ENCODE measurements at places on chromosomes 3 and 15. TPM values are rescaled to one million over a fixed set of nuclear protein-coding genes. Genes with fewer than 3 reads are reported as not detected.

GRCh38 chr3:70703305-70704102 lies 391.1 kb upstream of the MDFIC2 start:
- DNase-seq, result peak; percentile 26

GRCh38 chr3:139427283-139428060 lies 38.0 kb upstream of the COPB2 start:
- peak; percentile 63 for DNase-seq

DNA sequence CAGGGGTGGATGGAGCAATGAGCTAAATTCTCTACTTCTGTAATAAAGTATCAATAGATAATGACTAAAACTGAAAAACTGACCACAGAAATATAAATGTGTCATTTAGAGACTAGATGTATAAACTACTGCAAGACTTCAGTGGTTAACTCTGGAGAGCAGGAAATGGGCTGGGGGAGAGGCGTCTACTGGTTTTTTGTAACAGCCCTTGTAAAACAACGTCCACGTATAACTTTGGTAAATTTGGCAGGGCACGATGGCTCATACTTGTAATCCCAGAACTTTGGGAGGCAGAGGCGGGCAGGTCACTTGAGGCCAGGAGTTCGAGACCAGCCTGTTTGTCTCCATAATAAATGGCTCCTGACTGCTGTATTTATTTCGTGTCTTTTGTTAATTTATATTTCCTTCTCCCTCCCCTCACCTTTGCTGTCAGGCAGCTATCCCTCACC lies 12.5 kb downstream of the RAB27A start:
- no peak for DNase-seq

- no peak for DNase-seq
Observed at GRCh38 chr3:31710123-31710803, 177.5 kb downstream of the STT3B start.

DNA sequence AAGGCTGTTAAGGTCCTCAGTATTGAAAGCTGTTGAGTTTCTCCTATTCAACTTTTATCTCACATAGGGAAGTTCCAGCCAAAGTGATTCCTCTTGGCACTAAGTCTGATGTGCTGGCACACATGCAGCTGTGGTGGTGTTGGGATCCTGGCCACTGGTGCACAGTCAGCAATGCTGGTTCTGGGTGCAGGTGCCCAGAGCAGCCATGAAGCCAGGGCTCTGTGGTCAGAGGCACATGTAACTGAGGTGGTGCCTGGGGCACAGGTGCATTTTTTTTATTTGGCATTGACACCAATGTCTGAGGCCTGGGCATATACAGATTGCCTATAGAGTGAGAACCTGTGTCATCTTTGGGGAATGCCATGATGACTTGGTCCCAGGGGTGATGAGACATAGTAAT lies 271.4 kb downstream of the POLQ start:
- no peak for DNase-seq

DNA sequence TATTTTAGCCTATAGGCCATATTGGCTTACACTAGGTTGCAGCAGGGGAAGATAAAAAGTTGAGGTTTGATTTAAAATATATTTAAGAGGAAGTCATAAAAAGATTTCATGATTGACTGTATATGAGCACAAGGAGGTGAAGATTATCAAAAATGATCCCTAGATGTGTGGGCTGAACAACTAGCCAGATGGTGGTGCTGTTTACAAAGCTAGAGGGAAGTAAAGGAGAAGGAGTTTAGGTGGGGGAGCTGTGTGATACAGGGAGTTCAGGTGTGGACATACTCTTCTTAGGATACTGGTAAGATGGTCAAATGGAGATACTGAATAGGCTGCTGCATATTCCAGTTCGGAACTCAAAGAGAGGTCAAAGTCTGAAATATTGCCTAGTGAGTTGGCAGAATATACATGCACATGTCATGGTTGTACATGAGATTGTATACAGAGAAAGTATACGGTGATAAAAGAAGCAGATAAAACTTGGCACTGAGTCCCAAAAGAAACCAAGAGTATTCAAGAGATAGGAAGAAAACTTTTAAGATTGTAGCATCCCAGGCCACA lies 727.8 kb downstream of the NLGN1 start:
- no peak for DNase-seq

DNA sequence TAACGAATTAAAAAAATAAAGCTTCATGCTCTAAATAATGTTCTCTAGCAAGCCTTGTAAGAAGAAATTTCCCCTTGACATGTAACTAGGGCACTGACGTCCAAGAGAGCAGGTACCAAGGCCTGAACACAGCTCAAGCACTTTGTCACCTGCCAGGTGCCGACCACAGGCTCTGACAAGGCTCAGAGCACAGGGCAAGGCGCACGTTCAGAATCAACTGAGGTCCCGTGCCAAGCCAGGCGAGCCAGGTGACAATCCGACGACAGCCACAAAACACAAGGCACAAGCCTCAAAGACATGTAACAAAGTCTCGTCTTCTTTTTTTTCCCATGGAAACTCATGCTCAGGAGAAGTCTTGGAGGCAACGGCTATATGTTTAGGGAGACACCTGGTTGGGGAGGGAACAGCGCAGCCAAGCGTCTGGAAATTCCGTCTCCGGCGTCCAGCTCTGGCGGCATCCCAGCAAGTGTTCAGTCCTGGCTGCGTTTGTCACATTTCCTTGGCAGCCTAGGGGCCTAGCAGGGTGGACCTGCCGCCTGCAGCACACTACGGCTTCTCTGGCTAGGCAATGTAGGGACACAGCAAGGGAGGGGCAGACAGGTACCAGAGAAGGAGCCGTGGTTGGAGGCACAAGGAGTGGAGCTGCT lies 76.7 kb downstream of the ADAMTS17 start:
- DNase-seq, result no peak

GRCh38 chr3:30764891-30765290 lies 129.6 kb downstream of the GADL1 start:
- no peak for DNase-seq

DNA sequence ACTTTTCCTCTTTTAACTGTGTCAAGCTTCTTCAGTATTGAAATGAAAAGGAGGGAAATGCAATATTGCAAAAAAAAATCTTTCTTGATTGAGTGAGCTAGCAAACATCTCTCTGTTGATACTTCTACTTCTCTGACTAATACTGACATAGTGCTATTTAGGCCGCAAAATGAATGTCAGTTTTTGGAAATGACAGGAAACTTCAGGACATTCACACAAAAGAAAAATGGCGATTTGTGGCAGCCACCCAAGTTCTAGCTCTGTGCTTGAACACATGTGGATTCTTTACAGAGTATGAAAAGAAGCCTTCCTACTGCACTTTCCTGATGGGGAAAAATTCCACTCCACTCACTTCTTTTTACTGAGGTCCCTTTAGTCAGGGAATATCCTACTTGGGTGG lies 486.8 kb upstream of the ALCAM start:
- DNase-seq, result no peak

GRCh38 chr3:4888913-4889846 lies 90.1 kb upstream of the BHLHE40 start:
- DNase-seq, result no peak

GRCh38 chr15:90860942-90861675 lies 7.3 kb upstream of the FURIN start:
- DNase-seq, result no peak

GRCh38 chr3:102410616-102411015 lies 24.2 kb upstream of the ZPLD1 start:
- no peak for DNase-seq

GRCh38 chr15:69417581-69417980 lies 3.4 kb downstream of the KIF23 start:
- no peak for DNase-seq

GRCh38 chr3:35659768-35660167 lies 20.4 kb downstream of the ARPP21 start:
- no peak for DNase-seq

DNA sequence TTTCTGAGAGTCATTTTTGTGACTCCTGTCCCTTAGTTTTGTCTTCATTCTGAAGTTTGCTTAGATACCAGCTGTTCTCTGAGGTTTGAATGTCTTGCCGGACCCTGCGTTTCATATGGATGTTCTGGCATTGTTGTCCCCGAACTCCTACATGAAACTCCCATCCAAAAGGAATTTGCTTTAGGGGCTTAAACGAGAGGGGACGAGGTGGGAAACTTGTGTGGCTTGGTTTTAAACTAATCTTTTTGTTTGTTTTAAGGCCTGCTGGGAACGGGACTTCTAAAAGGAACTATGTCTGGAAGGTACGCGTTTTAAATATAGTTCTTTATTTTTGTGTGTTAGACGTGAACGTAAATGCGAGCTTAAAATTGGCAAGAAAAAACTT lies 679 bp downstream of the RPL35A start:
- DNase-seq, result no peak

SCN11A gene
- 11.8 TPM for total RNA-seq

HCLS1 gene
- total RNA-seq, result 11.6 TPM

GABRR3 gene
- total RNA-seq, result 0.11 TPM

PDZRN3 gene
- 61.6 TPM for total RNA-seq

LSM3 gene
- 12.2 TPM for total RNA-seq

MCCC1 gene
- 42.9 TPM for total RNA-seq

TERB2 gene
- not detected for total RNA-seq

SEMA6D gene
- 35.6 TPM for total RNA-seq

All from urinary bladder (tissue), 4 donors.